ENCODE measurements at places on chromosomes 4 and X.
A peak's percentile ranks its signal among the peaks of the same experiment; 100 is the strongest.

DNA sequence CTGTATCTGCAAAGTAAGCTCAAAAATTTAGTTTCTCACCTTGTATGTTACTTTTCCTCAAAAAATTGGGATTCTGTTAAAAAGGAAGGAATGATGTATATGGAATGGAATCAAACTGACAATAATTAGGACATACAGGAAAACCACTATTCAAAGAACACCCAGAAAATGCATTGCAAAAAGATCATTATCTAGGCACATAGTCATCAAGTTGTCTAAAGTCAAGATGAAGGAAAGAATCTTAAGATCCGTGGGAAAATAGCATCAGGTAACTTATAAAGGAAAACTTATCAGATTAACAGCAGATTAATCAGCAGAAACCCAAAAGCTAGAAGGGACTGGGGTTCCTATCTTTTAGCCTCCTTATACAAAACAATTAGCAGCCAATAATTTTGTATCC is 23.1 kb upstream of the PLK4 start:
- DNase-seq = no peak

DNA sequence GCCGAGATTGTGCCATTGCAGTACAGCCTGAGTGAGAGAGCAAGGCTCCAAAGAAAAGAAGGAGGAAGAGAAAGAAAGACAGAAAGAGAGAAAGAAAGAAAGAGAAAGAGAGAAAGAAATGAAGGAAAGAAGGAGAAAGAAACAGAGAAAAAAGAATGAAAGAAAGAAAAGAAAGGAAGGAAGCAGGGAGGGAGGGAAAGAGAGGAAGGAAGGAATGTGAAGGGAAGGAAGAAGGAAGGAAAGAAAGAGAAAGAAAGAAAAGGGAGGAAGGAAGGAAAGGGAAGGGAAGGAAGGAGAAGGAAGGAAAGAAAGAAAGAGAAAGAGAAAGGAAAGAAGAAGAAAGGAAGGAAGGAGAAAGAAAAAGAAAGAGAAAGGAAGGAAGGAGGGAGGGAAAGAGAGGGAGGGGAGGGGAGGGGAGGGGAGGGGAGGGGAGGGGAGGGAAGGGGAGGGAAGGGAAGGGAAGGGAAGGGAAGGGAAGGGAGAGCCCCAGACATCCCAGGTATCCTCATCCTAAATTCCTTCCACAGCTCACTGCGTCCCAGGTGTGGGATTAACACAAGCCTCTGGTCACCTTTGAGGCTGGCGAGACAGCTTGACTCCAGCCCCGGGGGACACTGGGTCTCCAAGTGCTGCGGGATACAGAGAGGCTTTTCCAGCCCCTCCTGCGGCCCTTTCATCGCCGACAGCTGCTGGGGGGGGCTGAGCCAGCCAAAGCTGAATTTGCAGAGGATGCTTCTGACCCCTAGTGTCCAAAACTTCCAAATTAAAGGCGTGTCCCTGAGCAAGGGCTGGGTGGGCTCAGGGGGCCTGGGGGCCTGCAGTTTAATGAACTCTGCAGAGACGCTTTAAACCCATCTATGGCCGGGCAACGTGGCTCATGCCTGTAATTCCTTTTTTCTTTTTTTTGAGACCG is 24.2 kb upstream of the CSF2RA start:
- DNase-seq = peak; percentile 38

- no peak for DNase-seq
Measured at GRCh38 chr4:105548483-105548882, 3.9 kb upstream of the ARHGEF38 start.

GRCh38 chrX:28850955-28851354 is 263.7 kb downstream of the IL1RAPL1 start:
- no peak for DNase-seq

GRCh38 chr4:8427262-8427661 is 13.3 kb downstream of the ACOX3 start:
- no peak for DNase-seq

- no peak for DNase-seq
Measured at GRCh38 chrX:48779399-48779798, 7.0 kb upstream of the GATA1 start.

- DNase-seq = no peak
Measured at GRCh38 chr4:32042486-32043247, 1322.5 kb downstream of the PCDH7 start.

GRCh38 chr4:124931050-124931449 is 218.5 kb upstream of the ANKRD50 start:
- DNase-seq = no peak

DNA sequence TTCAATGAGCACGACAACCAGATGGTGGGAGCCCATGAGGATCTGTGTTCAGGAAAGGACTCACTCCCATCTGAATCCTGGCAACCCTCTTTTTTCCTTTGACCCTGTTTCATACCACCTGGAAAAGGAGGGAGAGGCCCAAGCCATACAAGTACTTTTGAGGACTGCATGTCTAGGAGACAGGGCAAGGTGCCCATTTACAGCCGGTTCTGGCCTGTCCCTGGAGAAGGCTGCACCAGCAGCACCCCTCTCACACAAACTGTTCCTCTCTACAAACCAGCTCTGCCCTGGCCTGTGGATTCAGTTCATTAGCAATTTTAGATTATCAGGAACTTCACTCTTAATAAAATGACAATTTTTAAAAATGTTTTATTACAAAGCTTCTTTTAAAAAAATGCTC is 57.5 kb downstream of the HADH start:
- no peak for DNase-seq

GRCh38 chr4:8129136-8129535 is 29.5 kb downstream of the ABLIM2 start:
- no peak for DNase-seq

DNA sequence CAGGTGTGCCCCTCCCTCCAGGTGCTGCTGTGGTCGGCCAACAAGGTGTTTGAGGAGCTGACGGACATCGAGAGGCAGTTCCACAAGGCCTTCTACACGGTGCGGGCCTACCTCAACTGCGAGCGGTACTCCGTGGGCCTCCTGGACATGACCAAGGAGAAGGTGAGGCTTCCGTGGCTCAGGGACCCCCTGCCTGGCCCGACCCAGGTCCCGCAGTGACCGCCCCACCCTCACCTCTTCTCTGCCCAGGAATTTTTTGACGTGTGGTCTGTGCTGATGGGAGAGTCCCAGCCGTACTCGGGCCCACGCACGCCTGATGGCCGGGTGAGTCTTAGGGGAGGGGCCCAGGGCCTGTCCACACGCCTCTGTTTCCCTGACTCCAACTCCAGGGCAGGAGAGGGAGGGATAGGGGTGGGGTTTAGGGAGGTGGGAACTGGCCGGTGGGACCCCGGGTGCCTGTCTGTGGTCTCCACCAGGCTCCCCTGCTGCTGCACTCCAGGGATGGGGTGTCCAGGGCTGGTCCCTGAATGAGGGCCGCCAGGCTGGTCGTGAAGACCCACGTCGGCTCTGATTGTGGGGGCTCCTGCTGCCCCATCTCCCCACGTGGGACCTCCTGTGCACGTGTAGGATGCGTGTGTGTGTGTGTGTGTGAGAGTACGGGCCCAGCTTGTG is 20.1 kb downstream of the ATP5ME start:
- no peak for DNase-seq

GRCh38 chr4:82652062-82652461 is 90.3 kb upstream of the TMEM150C start:
- DNase-seq = no peak

DNA sequence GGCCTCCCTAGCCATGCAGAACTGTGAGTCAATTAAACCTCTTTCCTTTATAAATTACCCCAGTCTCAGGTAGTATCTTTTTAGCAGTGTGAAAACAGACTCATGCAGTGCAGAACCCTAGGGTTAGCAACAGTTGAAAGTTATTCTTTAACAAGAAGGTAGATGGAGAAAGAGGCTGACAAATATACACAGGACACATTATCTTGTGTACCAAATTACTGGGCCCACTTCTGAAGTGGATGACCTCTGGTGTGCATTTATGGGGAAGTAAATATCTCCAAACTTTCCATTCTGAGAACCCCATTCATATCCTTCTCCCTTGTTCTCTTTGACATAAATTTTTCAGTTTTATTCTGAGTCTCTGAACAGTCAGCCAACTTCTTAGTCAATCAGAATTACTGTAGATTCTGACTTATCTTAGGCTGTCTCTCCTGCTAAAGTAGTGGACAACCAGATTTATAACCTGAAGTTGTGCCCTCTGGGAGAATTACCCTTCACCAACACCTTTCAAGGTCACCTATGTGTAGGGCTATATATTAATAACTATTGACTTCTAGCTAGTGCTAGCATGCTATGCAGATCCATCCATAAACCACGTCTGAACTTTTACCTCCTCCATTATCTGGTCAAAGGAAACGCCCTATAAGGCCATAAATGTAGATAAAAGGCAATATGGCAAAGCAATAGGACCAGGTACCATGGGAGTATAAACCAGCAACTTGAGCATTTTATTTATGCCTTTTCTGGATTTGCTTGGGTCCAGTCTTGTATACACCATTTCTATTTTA is 72.5 kb upstream of the TAB3 start:
- DNase-seq = no peak

DNA sequence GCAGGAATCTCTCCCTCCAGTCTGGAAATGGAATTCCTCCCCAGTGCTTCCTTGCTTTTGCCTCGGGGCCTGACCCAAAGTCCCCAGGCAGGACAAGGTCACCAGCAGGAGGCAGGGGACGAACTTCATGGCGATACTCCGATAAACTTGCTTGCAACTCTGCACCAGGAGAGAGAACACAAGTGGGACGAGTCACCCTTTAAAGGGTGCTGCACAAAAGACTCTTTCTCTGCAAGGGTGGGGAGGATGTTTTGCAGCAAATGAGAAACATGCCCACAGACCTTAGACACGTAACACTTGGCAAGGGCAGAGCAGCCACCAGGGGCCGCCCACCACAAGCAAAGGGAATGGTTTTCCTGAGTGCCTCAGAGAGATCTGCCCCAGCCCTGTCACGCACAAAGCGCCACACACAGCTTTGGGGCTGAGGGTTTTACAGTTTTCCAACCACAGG is at the start of gene FGFBP2:
Gene FGFBP2 (minus strand): TSS at position 175 of the 451 bp plus-strand sequence. CDS start 46 bp downstream, at position 129.
- DNase-seq = peak; percentile 82

GRCh38 chr4:168639914-168640313 is 143.1 kb downstream of the PALLD start:
- DNase-seq = no peak

DNA sequence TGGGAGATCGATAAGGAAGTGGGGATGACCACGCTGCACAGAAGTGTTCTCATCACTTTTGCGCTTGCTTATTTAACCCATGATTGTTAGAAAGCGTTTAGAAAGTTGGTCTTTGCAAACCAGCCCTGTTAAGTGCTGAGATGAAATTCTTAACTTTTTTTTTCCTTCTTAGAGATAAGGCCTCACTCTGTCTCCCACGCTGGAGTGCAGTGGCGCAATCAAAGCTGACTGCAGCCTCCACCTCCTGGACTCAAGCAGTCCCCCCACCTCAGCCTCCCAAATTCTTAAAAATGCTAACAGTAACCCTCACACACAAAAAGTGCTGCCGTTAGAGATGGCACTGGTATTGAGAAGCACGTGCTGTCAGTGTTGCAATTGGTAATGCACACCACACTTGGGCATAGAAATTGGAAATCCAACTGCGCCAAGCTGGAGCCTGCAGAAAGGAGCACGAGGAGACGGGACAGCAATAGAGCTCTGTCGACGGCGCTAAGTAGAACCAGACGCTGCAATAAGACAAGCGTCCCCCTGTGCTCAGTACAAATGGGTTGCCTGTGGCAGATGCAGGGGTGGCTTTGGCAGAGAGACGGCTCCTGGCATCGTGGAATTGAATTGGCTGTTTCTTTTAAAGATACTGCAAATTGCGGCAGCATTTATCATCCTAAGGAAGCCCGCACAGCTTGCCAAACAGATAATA is 113.4 kb downstream of the TBL1X start:
- no peak for DNase-seq

- DNase-seq = no peak
Measured at GRCh38 chrX:20639115-20639514, 372.4 kb upstream of the RPS6KA3 start.

DNA sequence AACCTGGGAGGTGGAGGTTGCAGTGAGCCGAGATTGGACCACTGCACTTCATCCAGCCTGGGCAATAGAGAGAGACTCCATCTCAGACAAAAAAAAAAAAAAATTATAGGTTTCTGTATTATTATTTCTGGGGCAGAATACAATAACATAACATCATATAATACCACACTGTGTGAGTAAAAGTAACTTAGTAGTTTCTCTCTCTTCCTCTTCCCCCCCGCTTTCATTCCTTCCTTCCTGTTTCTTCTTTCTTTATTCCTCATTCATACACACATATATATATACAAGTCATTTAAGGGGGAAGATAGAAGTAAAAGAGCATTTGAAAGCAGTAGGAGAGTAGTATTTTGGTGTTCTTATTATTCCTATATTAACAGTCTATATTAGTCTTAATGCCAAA is 55.9 kb upstream of the FHDC1 start:
- DNase-seq = no peak

- DNase-seq = no peak
Measured at GRCh38 chr4:89657931-89658700, 178.8 kb downstream of the SNCA start.

- DNase-seq = no peak
Measured at GRCh38 chr4:111631215-111631999, 513.8 kb upstream of the FAM241A start.

DNA sequence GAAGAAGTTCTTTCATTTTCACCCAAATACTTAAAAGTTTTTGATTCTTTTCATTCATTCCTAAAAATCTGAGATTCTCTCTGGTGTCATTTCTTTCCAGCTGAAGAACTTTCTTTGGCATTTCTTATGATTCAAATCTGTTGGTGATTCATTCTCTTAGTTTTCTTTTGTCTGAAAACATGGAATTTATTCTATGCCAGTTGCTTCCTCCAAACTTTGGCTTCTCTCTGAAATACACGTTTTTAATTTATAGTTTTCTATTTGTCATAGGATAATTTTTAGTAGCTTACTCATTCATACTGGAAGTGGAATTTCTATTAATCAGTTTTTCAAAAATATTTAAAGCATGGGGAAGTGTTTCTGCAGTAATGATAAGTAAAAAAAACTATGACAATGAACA is 1012.0 kb downstream of the RPA4 start:
- DNase-seq = no peak

- DNase-seq = no peak
Measured at GRCh38 chr4:119746951-119747350, 118.3 kb upstream of the PDE5A start.

- DNase-seq = peak; percentile 72
Measured at GRCh38 chr4:38131371-38132091, 171.3 kb downstream of the PTTG2 start.

- DNase-seq = no peak
Measured at GRCh38 chr4:176189891-176190795, 5.2 kb downstream of the SPATA4 start.

GRCh38 chr4:87108142-87108546 is 112.3 kb downstream of the KLHL8 start:
- no peak for DNase-seq

DNA sequence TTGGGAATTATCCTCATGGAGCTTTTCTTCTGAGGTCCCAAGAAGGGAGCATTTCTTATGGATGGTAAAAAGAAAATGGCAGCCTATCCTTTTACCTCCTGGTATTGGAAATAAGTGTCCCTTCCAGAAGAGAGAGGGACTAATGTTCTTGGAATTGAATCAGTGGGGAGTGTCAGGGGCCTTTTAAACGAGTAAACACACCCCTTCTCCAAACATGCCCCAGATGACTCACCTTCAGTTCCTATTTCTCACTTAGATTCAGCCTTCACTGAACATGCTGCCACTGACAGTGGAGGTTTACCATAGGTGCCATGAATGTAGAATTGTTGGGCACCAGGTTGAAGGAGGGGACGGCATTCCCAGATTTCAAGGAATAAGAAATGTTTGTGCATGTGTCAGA is 19.0 kb downstream of the MAGEC2 start:
- DNase-seq = no peak

GRCh38 chr4:100935090-100935489 is 412.2 kb downstream of the PPP3CA start:
- DNase-seq = no peak

- peak; percentile 63 for DNase-seq
Measured at GRCh38 chr4:1171311-1172227, 814 bp downstream of the SPON2 start.
